Cerebellar nuclear complex (tissue), 1 donor: ENCODE measurements at places on chromosomes 4 and X.

DNA sequence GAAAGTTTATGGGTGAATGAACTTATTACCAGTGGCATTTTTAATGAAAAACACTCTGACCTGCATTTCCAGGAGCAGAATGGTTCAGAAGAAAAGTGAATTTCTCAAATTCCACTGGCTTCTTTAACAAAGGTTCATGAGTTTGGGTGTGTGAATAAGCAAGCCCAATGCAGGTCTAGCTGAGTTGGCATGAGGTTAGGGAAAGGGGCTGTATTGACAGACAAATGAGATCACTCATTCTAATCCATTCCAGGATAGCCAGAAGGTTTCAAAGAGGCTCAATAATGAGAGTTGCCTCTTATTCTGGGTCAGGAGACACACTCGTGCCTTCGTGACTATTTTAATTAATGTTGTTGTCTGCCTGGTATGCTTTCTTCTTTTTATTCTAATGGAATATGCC is 43.7 kb upstream of the NPY2R start:
- no peak for DNase-seq

- no peak for DNase-seq
Measured at GRCh38 chr4:169337510-169337909, 66.8 kb upstream of the SH3RF1 start.

DNA sequence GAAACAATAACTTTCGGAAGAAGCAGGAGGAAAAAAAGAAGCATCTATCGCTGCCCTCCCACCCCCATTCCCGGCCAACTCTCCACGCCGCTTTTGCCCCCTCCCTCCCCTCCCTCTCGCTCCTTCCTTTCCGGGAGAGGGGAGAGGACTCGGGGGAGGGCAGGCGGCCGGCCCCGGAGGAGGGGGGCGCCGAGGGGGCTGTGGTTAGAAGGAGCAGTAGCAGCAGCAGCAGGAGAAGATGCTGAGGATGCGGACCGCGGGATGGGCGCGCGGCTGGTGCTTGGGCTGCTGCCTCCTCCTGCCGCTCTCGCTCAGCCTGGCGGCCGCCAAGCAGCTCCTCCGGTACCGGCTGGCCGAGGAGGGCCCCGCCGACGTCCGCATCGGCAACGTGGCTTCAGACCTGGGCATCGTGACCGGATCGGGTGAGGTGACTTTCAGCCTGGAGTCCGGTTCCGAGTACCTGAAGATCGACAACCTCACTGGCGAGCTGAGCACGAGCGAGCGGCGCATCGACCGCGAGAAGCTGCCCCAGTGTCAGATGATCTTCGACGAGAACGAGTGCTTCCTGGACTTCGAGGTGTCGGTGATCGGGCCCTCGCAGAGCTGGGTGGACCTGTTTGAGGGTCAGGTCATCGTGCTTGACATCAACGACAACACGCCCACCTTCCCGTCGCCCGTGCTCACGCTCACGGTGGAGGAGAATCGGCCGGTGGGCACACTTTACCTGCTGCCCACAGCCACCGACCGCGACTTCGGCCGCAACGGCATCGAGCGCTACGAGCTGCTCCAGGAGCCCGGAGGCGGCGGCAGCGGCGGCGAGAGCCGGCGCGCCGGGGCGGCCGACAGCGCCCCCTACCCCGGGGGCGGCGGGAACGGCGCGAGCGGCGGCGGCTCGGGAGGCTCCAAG is 1.3 kb downstream of the PCDH7 start:
- no peak for DNase-seq

- DNase-seq = no peak
Measured at GRCh38 chr4:76594173-76594572, 159.1 kb downstream of the SHROOM3 start.

DNA sequence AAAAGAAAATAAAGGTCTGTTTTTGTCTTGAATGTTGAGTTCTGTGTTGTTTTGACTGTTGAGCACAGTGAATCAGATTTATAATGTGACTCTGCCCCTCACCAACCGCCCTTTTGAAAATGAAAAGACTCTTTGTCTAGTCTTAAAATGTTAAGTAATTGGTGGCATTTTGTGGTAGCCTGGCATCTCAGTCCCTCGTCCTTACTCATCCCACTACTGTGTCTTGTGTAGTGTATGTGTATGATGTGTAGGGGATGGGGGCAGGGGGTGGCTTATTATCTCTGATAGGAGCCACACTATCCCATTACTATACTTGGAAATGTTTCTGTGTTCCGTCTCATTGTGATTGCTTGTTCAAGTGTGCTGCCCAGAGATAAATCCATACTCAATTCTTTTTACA is 12.2 kb downstream of the KLHL34 start:
- DNase-seq = no peak

DNA sequence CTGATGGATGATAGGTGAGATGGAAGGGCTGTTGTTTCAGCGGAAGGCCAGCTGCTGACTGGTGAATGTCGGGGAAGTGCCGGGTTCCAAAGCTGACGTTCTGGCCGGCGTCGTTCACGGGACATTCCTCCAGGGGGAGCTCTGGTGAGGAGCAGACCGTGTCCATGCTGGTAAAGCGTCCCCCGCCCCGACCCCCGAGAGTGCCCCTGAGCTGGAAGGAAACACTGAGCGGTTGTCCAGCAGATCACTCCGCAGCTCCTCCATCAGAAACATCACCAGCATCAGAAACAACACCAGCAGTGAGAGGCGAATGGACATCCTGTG is 18.6 kb upstream of the ADRA2C start:
- no peak for DNase-seq
